Stimulated activated CD4-positive, alpha-beta T cell treated with anti-CD3 and anti-CD28 coated beads, Interleukin-4, amount 100 ng/mL, for 24 hours (primary cell): ENCODE measurements at places on chromosomes 2 and 18.
A peak's percentile ranks its signal among the peaks of the same experiment; 100 is the strongest.

DNA sequence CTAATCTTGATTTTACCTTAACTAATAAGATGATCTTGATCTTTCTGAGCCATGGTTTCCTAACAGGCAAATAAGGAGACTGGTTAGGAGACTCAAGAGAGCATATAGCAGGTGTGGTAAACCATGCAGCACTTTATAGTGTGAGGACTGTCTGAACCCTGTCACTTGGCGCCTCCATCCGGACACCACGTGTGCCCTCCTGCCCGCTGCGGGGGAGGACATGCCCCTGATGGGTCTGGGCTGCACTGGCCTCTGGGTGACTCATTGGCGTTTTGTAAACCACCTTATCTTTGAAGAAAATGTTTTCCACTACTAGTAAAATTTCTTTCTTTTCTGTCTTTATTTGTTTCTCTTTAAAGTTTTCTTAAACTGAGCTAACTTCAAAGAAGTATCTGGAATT is 131.1 kb downstream of the FMNL2 start:
- DNase-seq: no peak

- no peak for DNase-seq
Measured at GRCh38 chr2:205686056-205686782, 3.9 kb downstream of the NRP2 start.

- no peak for DNase-seq
Measured at GRCh38 chr2:28436525-28437051, 43.9 kb downstream of the FOSL2 start.

DNA sequence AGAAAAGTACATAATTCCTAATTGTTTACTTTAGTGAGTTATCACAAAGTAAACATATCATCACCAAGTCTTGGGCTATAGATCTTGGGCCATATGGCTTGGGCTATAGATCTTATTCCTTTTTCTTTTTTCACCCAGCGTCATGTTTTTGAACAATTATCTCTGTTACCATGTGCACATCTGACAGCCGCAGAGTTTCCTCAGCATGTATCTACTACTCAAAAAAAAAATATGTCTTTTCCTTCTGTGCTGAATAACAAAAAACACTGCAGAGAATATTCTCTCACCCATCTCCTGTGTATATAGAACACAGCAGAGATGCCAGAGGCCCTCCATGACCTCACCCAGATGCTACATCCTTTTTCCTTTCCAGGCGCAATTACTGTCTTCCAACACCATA is 76.2 kb upstream of the MYO3B start:
- DNase-seq: no peak

DNA sequence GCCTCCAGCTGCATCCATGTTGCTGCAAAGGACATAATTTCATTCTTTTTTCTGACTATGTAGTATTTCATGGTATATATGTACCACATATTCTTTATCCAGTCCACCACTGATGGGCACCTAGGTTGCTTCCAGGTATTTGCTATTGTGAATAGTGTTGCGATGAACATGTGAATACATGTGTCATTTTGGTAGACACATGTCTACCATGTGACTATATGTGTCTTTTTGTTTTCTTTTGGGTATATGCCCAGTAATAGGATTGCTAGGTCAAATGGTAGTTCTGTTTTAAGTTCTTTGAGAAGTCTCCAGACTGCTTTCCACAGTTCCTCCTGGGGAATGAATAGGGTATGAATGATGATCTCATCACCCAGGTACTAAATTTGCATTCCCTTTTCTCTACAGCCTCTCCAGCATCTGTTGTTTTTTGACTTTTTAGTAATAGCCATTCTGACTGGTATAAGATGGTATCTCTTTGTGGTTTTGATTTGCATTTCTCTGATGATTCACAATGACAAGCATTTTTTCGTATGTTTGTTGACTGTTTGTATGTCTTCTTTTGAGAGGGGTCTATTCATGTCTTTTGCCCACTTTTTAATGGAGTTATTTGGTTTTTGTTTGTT is 35.6 kb upstream of the FEZ2 start:
- DNase-seq: no peak

DNA sequence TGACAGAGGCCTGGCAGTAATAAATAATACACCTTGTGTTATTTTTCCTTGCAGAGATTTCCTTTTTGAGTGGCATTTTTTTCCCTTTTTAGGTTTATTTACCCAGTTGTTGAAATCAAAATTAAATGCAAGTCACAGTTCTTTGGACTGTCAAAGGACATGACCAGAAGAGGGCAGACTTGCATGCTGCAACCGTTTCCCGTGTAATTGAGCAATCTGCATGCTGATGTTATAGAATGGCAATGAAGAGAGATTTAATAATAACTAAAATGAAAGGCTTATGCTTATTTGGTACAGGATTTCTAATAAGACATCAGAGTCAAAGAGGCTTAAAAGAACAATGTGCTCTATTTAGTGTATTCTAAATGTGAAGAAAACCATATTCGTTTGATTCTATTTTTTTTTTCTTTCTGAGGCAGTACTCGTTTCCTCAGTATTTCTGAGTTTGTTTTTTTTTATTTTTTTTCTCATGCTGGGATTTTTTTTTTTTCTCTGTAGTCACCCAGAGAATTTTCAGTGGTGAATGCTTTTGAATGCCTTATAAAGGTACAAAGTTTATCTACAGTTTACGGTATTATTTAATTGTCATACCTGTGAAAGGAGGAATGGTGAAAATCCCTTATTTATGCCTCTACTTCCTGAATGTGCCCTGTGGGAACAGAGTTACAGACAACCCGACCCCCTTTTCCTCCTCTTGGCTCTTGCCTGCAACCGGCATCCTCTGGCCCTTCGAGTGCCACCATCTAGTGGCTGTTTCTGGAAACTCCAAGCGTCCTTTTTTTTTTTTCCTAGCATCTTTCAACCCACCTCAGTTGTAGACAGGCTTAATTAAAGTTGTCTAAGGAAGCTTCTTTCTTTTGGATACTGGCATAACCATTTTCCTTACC is 368.5 kb downstream of the LRRTM1 start:
- DNase-seq: peak; percentile 3

DNA sequence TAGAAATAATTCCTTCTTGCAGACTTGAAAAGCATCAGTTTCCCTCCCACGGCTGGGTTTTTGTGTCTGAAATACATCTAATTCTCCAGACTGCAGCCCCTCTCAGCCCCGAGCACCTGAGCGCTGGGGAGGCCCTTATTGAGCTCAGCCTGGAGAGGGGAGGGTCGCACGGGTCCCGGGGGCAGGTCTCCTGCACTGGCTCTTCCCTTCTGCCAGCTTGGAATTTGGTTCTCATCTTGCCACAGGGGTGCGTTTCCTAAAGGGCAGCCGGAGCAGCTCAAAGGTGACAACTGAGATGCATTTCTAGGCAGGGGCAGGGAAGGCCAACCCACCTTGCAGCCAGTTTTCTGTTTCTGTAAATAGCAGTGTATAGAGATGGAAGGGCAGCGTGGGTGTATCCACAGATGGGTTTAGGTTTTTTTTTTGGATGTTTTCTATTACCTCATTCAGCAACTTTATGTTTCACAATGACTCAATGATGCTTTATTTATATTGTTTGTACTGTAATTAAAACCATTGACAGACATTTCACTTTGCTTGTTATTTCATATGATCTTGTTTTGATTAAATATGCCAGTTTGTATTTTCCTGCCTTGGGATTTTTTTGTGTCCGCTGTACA is 37.0 kb downstream of the GBX2 start:
- no peak for DNase-seq

DNA sequence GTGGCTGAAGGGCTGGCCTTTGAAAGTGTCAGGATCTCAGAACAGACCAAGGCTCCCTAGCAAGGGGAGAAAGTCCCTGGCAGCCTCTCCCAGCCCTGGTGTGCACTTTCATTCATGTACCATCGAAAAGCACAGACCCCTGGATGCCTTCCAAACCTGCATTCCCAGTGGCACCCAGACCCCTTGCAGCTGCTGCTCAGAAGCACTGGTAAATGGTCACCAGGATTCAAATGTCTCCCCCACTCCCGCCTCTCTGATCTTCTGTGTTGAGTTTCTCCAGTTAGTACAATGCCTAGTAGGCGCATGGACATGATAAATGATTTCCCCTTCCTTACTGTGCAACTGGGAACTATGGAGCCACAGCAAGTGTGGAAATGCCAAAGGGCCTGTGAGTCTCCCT is 180.0 kb downstream of the GLI2 start:
- no peak for DNase-seq

DNA sequence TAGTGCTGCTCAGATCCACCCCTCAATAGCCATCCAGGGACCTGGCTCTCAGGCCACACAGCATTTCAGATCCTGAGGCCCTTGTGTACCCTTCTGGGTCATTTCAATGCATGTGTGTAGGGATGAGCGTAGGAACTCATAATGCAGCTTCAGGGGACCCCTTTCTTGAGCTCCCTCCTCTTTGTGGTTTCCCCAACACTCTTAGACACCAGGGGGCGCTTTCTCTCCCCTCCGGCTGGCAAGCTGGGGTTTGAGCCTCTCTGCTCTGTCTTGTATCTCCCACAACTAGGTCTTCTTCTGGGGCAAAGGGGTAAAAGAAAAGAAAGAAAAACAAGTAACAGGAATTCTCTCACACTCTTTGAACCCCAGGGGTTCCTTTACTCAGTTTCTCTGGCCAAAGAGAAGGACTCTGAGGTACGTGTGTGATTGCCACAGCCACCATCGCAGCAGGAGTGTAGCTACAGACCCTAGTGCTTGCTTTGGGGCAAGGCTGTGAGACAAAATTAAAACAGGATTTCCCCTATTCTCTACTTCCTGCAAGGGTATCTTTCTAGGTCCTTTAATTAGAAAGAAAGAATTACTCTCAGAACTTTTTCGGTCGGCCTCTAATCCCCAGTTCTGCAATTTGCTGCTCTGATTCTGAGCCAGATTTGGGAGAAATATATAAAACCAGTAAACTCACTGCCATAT is 38.0 kb downstream of the CABYR start:
- peak; percentile 52 for DNase-seq

DNA sequence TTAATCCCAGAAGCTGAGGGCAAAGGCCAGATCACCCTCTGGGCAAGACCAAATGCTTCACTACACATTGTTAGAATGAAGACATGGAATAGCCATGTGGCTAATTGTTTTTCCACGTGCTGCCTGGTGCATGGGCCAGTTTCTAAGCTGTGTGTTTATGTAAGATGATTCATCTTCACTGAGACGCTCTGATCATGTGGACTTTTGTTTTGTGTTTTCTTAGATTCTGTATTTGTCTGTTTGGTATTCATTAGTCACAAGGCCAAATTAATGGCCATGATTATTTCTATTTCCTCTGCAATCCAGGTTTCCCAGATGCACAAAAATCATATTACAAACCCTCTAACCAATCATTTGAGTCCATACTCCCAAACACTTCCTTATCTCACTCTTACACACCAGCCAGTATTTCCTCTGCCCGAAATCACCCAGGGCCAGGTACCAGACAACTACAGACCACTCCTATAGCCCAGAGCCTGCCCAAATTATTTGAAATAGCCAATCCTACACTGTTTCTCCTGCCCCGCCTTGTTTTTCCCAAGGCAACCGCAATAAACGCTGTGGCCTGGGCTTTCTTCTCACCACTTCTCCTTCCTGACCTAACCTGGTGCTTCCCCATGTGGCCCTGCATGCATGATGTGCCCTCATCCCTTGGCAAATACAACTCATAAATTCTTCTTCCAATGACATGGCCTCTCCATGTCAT is 94.2 kb upstream of the SP3 start:
- DNase-seq: no peak

GRCh38 chr2:101596333-101596732 is 101.2 kb upstream of the MAP4K4 start:
- DNase-seq: no peak

DNA sequence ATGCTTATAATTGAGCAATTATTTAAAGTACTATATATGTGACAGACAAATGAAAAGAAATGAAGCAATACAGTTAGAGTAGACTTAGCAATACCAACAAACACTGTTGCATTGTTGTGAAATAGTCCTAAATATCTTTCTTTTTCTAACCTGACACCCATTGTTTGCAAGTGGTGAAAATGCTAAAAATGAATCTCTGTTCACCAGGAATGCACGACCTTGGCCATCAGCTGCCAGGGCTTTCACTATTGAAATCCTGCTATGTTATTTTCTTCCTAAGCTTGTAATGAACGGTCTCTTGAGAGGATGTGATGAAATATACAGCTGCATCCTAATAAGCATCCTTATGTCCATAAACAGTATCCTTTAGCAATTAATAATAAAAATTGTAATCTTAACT is 136.2 kb upstream of the MGAT5 start:
- DNase-seq: no peak

DNA sequence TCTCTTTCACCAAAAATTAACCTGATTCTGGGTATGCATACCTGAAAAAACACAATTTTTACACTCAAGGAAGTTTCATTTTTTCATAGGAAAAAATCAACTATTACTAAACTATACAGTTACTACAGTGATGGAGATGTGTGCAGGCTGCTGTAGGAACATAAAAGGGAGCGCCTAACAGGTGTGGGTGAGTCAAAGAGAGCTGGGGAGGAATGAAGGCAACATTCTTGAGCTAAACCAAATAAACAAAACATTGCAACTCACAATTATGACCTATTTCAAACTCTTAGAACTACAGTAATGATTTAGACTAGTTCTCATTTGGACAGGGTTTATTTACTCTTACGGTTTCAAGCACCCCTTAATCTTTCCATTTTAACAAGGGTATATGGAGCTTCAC is 13.4 kb upstream of the CLASP1 start:
- no peak for DNase-seq

GRCh38 chr2:208222351-208222750 is 32.5 kb downstream of the IDH1 start:
- no peak for DNase-seq

GRCh38 chr2:80255918-80256781 is 48.4 kb downstream of the LRRTM1 start:
- DNase-seq: no peak

GRCh38 chr18:73824671-73825070 is 323.0 kb downstream of the FBXO15 start:
- no peak for DNase-seq

DNA sequence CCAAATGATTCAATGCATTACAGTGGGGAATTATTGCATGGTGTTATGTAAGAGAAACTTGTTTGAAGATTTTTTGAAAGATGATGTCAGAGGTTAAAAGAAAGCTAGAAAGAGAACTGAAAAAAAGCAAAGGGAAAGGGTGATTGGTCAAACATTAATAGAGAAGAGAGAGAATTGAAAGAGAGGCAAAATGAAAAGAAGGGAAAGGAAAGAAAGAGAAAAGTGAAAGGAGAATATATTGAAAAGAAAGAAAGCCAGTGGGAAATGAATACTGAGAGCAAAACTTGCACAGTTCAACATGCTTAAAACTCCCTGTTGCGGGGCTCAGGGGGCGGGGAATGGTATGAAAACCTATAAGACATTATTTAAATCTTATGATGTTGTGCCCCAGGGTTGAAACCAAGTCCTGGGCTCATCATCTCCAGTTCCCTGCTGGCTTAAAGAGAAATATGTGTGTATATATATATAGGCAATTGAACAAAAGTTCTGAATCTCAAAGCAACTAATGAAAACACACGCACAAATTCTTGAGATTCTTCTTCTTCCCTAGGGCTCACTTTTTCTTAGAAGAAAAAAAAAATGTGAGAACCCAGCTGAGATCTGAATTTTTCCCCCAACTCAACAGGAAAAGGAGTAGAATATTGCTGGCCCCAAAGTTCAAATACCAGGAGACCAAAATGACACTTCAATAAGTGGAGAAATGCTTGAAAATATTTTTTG is 2045.9 kb upstream of the CELF4 start:
- no peak for DNase-seq

GRCh38 chr18:71899707-71900472 is 644.3 kb downstream of the CBLN2 start:
- DNase-seq: no peak
